ENCODE measurements at places on chromosomes 4 and X.

DNA sequence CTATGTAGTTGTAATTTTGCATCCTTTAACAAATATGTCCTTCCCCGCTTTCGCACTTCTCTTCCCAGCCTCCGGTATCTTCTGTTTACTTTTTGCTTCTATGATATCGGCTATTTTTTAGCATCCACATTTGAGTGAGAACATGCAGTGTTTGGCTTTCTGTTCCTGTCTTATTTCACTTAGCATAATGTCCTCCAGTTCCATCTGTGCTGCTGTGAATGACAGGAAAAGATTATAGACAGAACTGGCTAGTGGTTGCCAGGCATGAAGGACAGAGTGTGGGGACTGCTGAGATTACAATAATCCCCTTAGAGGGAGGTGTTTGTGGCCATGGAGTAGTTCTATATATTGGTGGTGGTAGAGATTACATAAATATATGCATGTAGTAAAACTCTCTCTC, 588.6 kb downstream of the NLGN4X start:
- DNase-seq: no peak

- no peak for DNase-seq
Measured at GRCh38 chrX:70445951-70446350, 1.3 kb downstream of the DLG3 start.

DNA sequence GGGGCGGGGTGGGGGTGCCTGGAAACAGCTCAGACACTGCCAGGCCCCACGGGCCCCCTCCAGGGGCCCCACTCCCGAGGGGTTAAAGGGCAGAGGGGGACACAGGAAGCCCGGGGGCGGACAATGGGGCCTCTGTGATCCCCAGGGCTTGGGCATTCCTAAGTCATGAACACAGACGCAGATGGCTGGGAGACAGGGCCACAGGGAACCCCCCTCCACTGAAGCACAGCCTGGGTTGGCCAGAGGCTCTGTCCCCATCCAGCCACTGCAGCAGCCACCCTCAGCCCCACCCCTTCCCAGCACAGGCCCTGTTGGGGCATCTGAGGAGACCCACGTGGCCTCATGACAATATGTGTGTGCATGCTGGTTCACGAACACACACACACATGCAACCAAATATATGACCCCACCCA, 3.9 kb downstream of the L1CAM start:
- no peak for DNase-seq

- DNase-seq: no peak
Measured at GRCh38 chr4:94603170-94603747, 151.5 kb downstream of the PDLIM5 start.

DNA sequence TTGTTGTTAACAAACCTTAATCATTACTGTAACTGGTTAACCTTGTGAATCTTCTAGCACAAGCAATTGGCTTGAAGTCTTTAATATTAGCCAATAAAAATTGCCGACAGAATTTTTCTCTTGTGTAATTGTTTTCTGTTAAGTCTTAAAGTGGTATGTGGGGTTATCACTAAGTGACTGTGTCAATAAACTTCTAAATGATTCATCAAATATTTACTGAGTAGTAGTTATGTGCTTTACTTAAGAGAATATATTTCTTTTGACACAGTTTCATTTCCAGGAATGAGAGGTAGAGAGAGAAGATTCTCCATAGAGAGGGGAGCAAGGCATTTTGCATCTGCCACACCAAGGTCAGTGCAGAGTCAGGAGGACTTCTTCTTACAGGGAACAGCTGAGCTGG, 2361.6 kb upstream of the AGA start:
- DNase-seq: no peak

- DNase-seq: no peak
Measured at GRCh38 chrX:153478746-153479145, 8.4 kb upstream of the HAUS7 start.

GRCh38 chr4:23348789-23349498, 540.9 kb downstream of the PPARGC1A start:
- DNase-seq: no peak

- peak; percentile 87 for DNase-seq
Measured at GRCh38 chrX:74422576-74423288, 1.4 kb downstream of the SLC16A2 start.

GRCh38 chr4:78662658-78663057, 111.1 kb downstream of the ANXA3 start:
- no peak for DNase-seq

DNA sequence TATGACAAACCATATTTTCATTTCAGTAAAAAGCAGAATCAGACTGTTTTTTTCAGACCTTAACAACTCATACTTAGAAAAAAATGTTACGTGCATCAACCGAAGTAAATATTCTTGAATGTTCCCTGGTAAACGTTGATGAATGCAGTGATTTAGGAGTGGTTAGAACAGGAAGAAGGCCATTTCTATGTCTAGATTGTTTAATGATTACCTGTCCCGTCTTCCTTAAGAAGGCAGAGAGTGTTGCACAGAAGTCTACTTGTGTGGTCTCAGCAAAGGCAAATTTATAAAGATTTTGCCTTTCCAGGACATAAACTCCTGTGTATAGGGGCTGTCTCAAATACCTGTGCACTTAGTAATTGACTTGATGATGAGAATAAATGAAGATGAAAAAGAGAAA, 134.5 kb downstream of the MGST2 start:
- no peak for DNase-seq

GRCh38 chr4:102037566-102037965, 247.0 kb downstream of the BANK1 start:
- no peak for DNase-seq

- DNase-seq: no peak
Measured at GRCh38 chr4:148448141-148448540, 5.9 kb upstream of the NR3C2 start.

DNA sequence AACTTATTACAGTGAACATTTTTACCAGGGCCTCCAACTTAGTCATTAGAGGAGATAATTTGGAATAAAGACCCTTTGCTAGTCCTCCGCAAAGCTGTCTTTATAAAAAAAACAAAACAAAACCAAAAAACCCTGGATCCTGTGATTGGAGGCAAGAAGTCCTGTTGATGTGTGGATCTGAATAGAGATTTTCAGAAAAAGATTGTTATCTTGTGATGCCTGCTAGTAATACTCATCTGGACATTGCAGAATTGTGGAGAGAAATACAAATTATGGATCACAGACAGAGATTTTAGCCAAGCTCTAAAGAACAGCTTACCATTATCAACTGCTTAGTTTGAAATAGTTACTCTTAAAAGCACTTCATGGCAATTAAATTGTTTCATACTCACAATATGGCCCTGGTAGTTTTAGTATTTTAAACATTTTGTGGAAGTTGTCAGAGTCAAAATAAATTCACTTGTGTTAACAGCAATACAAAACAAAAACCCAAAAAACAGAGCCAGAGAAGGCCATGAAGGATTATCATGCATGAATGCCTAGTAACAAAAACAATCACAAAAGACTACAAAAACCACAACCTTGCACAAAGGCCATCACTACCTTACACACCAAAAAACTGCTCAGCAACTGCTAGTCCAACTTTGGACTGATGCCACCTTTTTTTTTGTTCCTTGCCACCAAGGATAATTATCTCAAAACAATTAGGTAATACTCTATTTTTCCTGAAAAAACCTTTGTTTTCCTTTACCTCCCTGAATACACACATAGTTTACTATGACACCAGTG, 514.5 kb upstream of the SLIT2 start:
- DNase-seq: no peak

DNA sequence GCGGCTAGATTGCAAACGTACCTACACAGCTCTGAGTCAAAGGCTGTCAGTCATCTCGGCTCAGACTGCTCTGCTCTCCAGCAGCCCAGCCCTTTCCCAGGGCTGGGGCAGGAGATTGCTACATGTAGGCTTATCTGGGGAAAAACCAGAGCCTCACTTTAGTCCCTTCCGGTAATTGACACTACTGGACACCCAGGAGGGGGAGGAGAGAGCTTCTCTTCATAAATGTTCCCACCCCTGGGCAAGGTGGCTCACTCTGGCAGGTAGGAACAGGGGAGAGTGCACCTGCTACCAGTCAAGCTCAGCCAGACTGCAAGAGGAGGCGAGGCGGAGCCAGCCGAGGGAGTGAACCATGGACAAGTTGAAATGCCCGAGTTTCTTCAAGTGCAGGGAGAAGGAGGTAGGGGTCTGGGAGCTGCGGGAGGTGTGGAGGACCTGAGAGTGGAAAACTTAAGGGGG, at the start of gene SLC6A14:
SLC6A14 (plus strand) TSS at position 249 of the 459 bp plus-strand sequence; CDS start at position 353, 104 bp downstream.
- DNase-seq: peak; percentile 8

DNA sequence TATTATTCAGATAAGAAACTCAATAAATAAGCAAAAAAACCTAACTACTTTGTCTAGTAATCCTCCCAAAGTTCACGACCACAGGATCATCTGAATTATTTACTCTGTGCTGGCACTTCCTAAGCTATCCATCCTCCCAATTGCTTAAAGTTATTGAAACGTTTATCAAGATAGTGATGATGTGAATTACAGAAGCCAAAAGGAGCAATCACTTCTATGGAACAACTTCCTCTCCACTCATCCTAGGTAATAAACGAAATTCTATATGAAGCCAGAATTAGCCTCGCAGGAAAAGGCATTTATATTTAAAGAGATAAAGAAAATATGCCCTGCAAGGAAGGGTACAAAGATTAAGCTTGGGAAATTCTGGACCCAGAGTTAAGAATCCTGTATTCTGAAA, 475.4 kb downstream of the NLGN4X start:
- DNase-seq: no peak

GRCh38 chr4:44912980-44913379, 186.6 kb upstream of the GNPDA2 start:
- DNase-seq: no peak

- no peak for DNase-seq
Measured at GRCh38 chr4:48137846-48138245, 3.8 kb upstream of the TXK start.

GRCh38 chr4:126564283-126564854, 1068.4 kb upstream of the INTU start:
- DNase-seq: no peak

- no peak for DNase-seq
Measured at GRCh38 chr4:76074468-76074867, at the start of gene ART3. Gene ART3, plus strand, starts transcription at chr4:76074709. Its CDS starts 1,181 bp downstream, at chr4:76075890.

GRCh38 chr4:152351080-152351479, 184.8 kb downstream of the FBXW7 start:
- no peak for DNase-seq

GRCh38 chrX:74061879-74062278, 242.1 kb upstream of the ZCCHC13 start:
- no peak for DNase-seq

GRCh38 chr4:13329963-13330362, 154.2 kb downstream of the RAB28 start:
- DNase-seq: no peak

- DNase-seq: no peak
Measured at GRCh38 chr4:37101686-37102085, 142.9 kb upstream of the NWD2 start.

All from ELF-1 (cell line).